ENCODE measurements at places on chromosomes 12 and 14. TPM values are rescaled to one million over a fixed set of nuclear protein-coding genes. Genes with fewer than 3 reads are reported as not detected.

CACNA1C gene
- polyA plus RNA-seq, result 5.9 TPM

DNA sequence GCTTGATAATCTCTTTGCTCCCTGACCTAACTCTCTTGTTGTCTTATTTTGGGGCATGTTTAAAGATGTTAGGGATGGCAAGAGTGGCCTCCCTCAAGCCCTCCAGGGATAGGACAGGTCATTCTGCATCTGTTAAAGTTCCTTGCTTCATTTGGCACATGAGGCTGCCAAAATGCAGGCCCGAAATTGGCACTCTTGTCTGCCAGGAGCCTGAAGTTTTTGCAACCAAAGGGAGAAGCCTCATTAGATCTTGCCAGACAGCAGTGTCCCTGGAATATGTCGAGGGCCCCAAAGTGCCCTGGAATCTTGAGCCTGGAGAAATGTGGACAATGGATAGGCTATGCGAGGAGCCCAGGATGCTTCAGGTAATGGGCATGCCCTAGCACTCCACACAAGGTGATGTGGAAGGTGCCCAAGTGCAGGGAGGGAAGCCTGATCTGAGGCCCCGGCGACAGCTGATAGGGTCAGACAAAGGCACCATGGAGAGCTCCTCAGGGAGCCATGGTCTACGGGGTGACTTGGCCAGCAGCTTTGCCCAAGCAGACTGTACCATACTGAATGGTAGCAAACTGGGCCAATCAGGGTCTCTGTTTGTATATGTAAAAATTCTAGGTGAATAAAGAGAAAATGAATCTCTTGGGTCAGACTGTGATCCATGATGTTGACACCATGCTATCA lies 173.0 kb upstream of the WSCD2 start:
- H3K4me1 ChIP-seq, result no peaks in the 10 kb centered on the region
- H3K27me3 ChIP-seq, result no peaks in the 10 kb centered on the region
- no peaks in the 10 kb centered on the region for H3K36me3 ChIP-seq
- no peak overlapping the region for H3K4me3 ChIP-seq

GRCh38 chr14:70555890-70556289 lies 21.1 kb upstream of the ADAM20 start:
- no peak for DNase-seq
- H3K4me3 ChIP-seq, result no peak overlapping the region
- no peak overlapping the region for H3K27ac ChIP-seq
- H3K4me1 ChIP-seq, result no peaks in the 10 kb centered on the region

DNA sequence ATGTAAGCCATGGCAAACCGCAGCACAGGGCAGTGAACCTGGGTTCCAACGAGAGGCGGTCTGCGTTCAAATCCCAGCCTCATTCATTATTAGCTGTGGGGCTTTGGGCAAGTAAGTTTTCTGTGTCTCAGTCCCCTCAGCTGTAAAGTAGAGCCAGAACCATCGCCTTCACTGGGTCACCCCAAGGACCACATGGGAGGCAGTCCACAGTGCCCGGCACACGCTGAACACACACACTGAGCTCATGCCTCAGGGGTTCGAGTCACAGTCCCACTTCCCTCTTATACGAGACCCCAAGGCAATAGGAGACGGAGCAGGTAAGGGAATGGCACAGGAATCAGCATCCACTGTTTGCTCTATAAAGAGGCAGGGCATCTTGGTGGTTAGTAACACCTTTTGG lies 19.1 kb downstream of the LRTM2 start:
- no peak for DNase-seq
- no peak overlapping the region for H3K4me3 ChIP-seq
- H3K27me3 ChIP-seq, result peaks cover 9% of the 10 kb centered on the region
- no peaks in the 10 kb centered on the region for H3K36me3 ChIP-seq

- H3K4me1 ChIP-seq, result peaks cover 57% of the 10 kb centered on the region
- peak overlapping the region; percentile 96 for H3K27ac ChIP-seq
- no peak overlapping the region for H3K4me3 ChIP-seq
- H3K27me3 ChIP-seq, result peaks cover 10% of the 10 kb centered on the region
Observed at GRCh38 chr14:100678469-100678828, 48.2 kb upstream of the DLK1 start.

DNA sequence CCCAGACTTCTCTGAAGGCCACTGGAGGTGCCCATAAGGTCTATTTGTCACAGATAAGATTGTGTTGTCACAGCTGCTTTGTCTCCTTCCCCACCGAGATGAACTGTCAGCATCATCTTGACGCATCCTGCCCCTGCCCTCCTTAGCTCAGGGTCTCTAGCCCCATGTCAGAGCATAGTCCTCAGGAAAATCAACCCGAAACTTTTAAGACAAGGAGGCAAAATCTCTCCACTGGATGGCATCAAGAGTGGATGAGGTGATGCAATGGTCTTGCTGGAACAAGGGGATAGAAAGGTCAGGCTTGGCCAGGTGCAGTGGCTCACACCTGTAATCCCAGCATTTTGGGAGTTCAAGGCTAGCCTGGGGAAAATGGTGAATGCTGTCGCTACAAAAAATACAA lies 8.2 kb downstream of the KRT79 start:
- no peak for DNase-seq
- H3K4me3 ChIP-seq, result no peak overlapping the region
- H3K27ac ChIP-seq, result no peak overlapping the region
- peaks cover 2% of the 10 kb centered on the region for H3K27me3 ChIP-seq
